ENCODE measurements at places on chromosomes 11 and 22. TPM values are rescaled to one million over a fixed set of nuclear protein-coding genes. Genes with fewer than 3 reads are reported as not detected.

DNA sequence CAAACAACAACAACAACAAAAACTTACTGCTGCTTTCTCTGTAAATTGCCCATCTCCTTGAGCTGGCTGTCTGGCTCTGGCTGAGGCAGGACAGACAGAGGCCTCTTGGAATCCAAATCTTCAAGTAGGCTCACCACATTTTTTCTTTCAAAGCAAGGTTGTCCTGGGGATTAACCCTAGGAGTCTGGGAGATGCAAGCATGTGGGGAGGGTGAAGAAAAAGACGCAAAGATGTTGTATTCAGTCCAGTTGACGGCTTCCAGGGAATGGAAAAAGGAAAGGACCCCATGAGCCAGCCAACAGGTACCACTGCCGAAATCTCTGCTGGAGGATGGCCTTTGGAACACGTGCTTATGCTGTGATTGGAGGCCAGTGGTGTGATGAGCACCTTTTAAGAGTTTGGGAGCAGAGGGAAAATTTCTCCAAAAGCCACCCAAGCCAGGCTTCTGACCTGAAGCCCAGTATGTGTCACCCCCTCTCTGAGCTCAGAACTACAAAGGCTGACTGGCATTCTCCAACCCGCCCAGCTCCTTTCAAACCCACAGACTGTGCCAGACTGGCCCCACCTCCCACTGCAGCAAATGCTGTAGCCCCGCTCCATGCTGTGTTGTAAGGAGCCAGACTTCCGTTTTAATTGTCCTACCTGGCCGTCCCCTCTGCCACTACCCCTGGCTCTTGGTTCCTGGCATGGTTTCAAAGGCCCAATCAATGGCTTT is 10.8 kb downstream of the BLID start:
- DNase-seq, result no peak

DNA sequence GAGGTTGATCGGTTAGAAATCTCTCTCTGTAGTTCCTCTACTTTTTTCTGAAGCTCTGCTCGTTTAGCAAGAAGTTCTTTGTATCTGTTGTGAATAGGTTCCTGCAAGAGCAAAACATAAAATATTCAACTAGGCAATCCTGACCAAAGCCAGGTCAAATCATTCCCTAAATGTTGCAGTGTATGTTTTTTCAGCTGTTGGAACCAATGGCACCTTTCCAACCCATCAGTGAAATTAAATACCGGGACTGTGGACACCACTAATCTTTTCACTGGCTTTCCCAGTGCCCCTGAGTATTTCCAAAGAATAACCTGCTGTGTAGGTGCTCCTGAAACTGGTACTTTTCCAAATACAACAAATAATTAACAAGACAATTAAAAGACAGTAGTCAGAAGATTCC is 45.1 kb downstream of the CEP57 start:
- DNase-seq, result no peak

- DNase-seq, result no peak
Measured at GRCh38 chr11:67062526-67063373, 6.1 kb downstream of the RHOD start.

GRCh38 chr11:130391711-130392110 is 36.7 kb downstream of the ADAMTS8 start:
- DNase-seq, result no peak

DNA sequence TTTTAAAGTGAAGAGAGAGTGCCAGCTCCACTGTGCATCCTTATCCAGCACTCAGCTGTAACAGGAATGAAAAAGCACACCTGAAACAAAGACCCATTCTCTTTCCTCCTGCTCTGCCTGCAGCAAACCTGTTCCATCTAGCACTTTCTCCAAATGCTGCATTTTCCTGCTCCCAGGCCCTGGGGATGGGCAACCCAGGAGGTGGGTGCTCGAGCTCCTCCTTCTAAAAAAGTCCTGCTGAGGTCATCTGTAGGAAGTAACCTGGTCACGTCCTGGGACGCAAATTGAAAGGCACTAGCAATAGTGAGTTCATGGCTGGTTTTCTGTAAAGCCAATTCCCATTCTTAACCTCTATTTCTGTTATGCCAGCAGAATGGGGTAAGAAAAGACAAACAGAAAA is 173.7 kb downstream of the MAML2 start:
- DNase-seq, result no peak

GRCh38 chr11:102268985-102269470 is 48.3 kb upstream of the BIRC3 start:
- no peak for DNase-seq

- no peak for DNase-seq
Measured at GRCh38 chr11:96778272-96778671, 388.5 kb downstream of the JRKL start.

GRCh38 chr22:21045585-21046294 is at the start of gene LRRC74B:
Gene LRRC74B, plus strand, starts transcription at chr22:21045946. Its CDS starts 41 bp downstream, at chr22:21045987.
- no peak for DNase-seq

GRCh38 chr11:128714881-128715280 is 21.0 kb downstream of the FLI1 start:
- no peak for DNase-seq

DNA sequence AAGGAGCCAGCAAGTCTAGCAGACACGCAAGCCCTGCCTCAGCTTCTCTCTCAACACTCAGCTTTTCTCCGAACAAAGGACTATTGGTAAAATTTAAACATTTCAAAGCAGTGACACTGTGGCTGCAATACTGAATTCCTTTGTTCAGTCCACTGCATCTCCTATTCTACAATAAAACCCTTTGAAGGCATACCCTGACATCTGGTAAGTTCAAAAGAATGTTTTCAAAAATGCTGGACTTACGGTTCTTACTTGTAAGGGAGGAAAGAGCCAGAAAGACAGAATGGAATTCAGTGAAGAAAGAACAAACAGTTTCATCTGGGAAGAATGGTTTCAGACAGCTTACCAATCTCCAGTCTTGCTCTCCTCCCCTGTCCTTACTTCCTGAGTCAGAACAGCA is 12.7 kb upstream of the OR8K1 start:
- no peak for DNase-seq

GRCh38 chr11:85414175-85414574 is 213.0 kb downstream of the DLG2 start:
- DNase-seq, result no peak

- peak; percentile 87 for DNase-seq
Measured at GRCh38 chr22:45878051-45878781, 98.7 kb downstream of the WNT7B start.

DNA sequence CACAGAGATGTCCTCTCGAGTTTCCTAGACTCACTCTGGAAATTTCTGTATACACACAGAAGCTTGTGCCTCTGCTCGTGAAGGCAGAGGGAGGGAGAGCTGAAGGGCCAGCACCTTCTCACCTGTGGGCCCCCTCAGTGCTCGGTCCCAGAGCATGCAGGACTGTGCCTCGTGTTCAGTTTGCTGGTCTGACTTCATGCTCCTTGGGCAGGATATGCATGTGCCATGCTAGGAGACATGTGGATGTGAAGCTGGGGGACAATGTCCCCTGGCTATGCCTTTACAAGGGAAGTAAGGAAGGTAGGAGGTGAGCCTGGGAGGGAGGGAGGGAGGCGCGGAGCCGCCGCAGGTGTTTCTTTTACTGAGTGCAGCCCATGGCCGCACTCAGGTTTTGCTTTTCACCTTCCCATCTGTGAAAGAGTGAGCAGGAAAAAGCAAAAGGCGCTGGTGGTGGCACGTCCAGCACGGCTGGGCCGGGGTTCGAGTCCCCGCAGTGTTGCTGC is 22.6 kb downstream of the NEAT1 start:
- no peak for DNase-seq

Gene OR8D4
- not detected for total RNA-seq

Gene OR5P2
- not detected for total RNA-seq

Gene GGTLC3
- not detected for total RNA-seq

Gene FJX1
- 15.9 TPM for total RNA-seq

Gene FGF19
- total RNA-seq, result not detected

Data from chondrocyte (in vitro differentiated cells).